ENCODE measurements at places on chromosomes 1 and 21.
A peak's percentile ranks its signal among the peaks of the same experiment; 100 is the strongest.

DNA sequence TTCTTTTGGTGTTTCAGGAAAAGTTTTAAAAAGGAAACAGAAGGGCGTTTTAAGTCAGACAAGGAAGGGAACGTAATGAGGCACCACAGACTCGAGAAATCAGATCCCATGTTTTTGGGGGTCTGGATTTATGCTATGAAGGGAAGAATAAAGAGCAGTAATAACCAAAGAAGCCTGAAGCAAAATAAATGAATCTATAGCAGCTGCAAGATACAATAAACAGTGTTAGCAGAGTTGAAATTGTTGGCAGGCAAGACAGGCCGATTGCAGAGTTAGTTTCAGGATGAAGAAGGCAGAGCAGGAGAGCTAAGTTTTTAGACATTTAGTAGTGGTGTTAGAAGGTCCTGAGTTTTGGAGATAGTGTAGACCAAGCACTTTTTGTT, 425 bp downstream of the DDR2 start:
- H3K4me3 ChIP-seq, result no peak overlapping the region
- no peak overlapping the region for H3K27ac ChIP-seq
- H3K27me3 ChIP-seq, result peaks cover 8% of the 10 kb centered on the region
- H3K36me3 ChIP-seq, result no peaks in the 10 kb centered on the region
- ATAC-seq, result no peak

DNA sequence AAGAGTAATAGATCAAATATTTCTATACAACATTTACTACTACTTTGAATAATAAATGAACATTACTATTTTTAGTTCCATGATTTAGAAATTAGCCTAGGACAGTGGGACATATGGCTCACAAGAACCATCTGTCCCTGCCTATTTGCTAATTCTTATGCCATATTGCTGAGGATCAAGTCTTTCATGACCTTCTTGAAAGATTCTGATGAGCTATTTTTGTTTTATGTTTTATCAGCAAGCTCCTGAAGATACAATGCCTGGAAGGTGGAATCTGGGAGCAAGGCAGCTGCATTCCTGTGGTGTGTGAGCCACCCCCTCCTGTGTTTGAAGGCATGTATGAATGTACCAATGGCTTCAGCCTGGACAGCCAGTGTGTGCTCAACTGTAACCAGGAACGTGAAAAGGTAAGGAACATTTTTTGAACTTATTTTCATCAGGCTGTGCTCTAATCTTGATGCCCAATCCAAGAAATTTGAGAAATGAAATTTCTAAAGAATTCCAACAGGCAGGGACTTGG, 326.7 kb downstream of the PAPPA2 start:
- H3K27me3 ChIP-seq, result no peaks in the 10 kb centered on the region
- no peak overlapping the region for H3K4me3 ChIP-seq
- no peak for ATAC-seq
- no peaks in the 10 kb centered on the region for H3K36me3 ChIP-seq
- H3K4me1 ChIP-seq, result peaks cover 7% of the 10 kb centered on the region

DNA sequence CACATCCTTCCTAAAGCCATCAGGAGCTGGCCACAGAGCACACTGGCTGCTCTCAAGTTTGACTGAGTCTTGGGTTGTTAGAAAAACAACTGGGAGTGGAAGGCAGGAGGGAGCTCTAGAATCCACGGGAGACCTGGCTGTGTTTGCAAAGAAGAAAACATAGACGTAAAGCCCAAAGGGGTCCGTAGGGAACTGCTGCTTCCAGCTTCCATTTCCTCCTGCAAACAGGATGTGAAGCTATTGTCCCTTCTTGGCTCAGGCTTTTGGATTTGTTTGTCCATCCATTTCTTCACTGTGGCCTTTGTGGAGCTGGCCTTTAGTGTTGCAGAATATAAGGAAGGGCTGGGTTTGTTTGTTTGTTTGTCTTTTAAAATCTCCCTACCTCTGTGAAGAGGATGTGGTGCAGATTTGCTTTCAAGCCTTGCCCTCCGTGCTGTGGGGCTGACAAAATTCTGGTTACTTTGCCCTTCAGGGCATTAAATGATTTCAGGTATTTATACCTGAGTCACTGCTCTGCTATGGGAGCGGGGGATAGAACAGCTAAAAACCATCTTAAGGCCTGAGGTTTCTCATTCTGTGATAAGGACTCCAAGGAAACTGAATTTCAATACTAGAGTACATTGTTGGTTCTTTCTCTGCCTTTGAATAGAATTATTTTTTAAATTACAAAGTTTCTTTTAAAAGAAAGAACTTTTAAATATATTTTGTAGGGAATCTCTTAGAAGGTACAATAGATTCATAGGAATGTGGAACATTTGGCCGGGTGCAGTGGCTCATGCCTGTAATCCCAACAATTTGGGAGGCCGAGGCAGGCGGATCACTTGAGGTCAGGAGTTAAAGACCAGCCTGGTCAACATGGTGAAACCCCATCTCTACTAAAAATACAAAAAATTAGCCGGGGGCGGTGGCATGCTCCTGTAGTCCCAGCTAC, 74.3 kb downstream of the MPZL1 start:
- no peak overlapping the region for H3K27ac ChIP-seq
- no peak for ATAC-seq
- peaks cover 6% of the 10 kb centered on the region for H3K4me1 ChIP-seq
- peaks cover 2% of the 10 kb centered on the region for H3K36me3 ChIP-seq

DNA sequence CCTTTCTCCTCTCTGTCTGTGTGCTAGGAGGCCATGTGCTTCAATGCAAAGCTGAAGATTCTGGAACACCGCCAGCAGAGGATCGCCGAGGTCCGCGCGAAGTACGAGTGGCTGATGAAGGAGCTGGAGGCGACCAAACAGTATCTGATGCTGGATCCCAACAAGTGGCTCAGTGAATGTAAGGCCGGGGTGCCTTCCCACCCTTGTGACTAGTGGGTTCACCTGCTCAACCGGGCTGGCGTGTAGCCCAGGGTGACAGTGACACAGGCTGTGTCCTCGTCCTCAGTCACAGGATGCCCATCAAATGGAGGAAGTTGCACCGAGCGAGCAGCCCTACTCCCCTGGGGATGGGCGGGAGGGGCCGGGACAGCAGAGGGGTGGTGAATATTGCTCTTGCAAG, 544.1 kb downstream of the KIF26B start:
- peak; percentile 90 for ATAC-seq
- peaks cover 61% of the 10 kb centered on the region for H3K36me3 ChIP-seq
- peak overlapping the region; percentile 49 for H3K27ac ChIP-seq
- H3K27me3 ChIP-seq, result no peaks in the 10 kb centered on the region
- peaks cover 23% of the 10 kb centered on the region for H3K4me1 ChIP-seq

GRCh38 chr1:154094411-154094810, 60.5 kb downstream of the NUP210L start:
- H3K36me3 ChIP-seq, result no peaks in the 10 kb centered on the region
- no peak overlapping the region for H3K27ac ChIP-seq
- no peaks in the 10 kb centered on the region for H3K27me3 ChIP-seq
- no peaks in the 10 kb centered on the region for H3K4me1 ChIP-seq

GRCh38 chr1:4084048-4084431, 184.0 kb upstream of the C1orf174 start:
- no peaks in the 10 kb centered on the region for H3K36me3 ChIP-seq
- no peak for ATAC-seq
- H3K4me3 ChIP-seq, result no peak overlapping the region

- H3K4me1 ChIP-seq, result peaks cover 11% of the 10 kb centered on the region
- no peaks in the 10 kb centered on the region for H3K27me3 ChIP-seq
- ATAC-seq, result no peak
- no peak overlapping the region for H3K4me3 ChIP-seq
These were observed 16.6 kb downstream of the SYDE2 start for GRCh38 chr1:85184245-85184644.

GRCh38 chr1:157944663-157945280, 48.7 kb upstream of the KIRREL1 start:
- ATAC-seq, result peak; percentile 53
- peaks cover 27% of the 10 kb centered on the region for H3K4me1 ChIP-seq
- no peaks in the 10 kb centered on the region for H3K36me3 ChIP-seq

GRCh38 chr1:35568975-35569395, 4.1 kb upstream of the TFAP2E start:
- no peak overlapping the region for H3K4me3 ChIP-seq
- peaks cover 20% of the 10 kb centered on the region for H3K4me1 ChIP-seq
- H3K36me3 ChIP-seq, result peaks cover 20% of the 10 kb centered on the region

DNA sequence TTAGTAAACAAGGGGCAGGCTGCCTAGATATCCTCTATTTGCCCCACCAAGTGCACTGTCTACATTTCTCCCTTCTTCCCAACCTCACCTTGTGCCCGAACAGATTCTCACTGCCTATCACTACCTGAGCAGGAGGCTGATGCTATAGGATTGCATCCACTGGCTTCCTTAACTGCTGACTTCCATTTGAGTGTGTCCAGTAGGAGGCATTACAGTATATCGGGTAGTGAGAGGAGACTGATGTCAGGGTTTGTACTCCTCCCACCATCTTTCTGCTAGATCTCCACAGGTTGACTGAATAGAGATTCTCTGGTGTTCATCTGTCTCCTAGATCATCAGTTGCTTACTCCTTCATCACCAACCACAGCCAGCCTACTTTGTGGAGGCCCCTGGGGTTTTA, 796.3 kb downstream of the LRRIQ3 start:
- no peaks in the 10 kb centered on the region for H3K27me3 ChIP-seq
- no peaks in the 10 kb centered on the region for H3K36me3 ChIP-seq
- no peak overlapping the region for H3K27ac ChIP-seq
- peak; percentile 24 for ATAC-seq
- no peaks in the 10 kb centered on the region for H3K4me1 ChIP-seq

- peak; percentile 79 for ATAC-seq
- peak overlapping the region; percentile 36 for H3K27ac ChIP-seq
- peaks cover 26% of the 10 kb centered on the region for H3K4me1 ChIP-seq
- H3K36me3 ChIP-seq, result no peaks in the 10 kb centered on the region
- H3K27me3 ChIP-seq, result no peaks in the 10 kb centered on the region
These were observed 24.6 kb upstream of the NEK7 start for GRCh38 chr1:198132060-198132781.

- ATAC-seq, result no peak
- H3K4me3 ChIP-seq, result no peak overlapping the region
- H3K27ac ChIP-seq, result no peak overlapping the region
- peaks cover 8% of the 10 kb centered on the region for H3K27me3 ChIP-seq
- H3K4me1 ChIP-seq, result peaks cover 6% of the 10 kb centered on the region
- H3K36me3 ChIP-seq, result no peaks in the 10 kb centered on the region
These were observed 59.3 kb upstream of the PTGS2 start for GRCh38 chr1:186739515-186739914.

Data from stimulated activated memory B cell treated with anti-CD40 and anti-IgM and Interleukin-4, amounts not matched to agents 10 μg/mL and 1 μg/mL and 100 μg/mL, for 72 hours (primary cell).